ENCODE measurements at places on chromosomes 2 and 18. TPM values are rescaled to one million over a fixed set of nuclear protein-coding genes. Genes with fewer than 3 reads are reported as not detected.

The TRMT61B gene
- polyA plus RNA-seq: 17.3 TPM

The SCTR gene
- 0.79 TPM for polyA plus RNA-seq

The TIGD1 gene
- 5.5 TPM for polyA plus RNA-seq

The NEURL3 gene
- not detected for polyA plus RNA-seq

The RUFY4 gene
- polyA plus RNA-seq: 0.30 TPM

The SERPINB13 gene
- polyA plus RNA-seq: not detected

The PLA2R1 gene
- 1.7 TPM for polyA plus RNA-seq

The DNAH6 gene
- 0.14 TPM for polyA plus RNA-seq

The EPHA4 gene
- polyA plus RNA-seq: 16.8 TPM
